ENCODE measurements at places on chromosomes 1 and 21. TPM values are rescaled to one million over a fixed set of nuclear protein-coding genes. Genes with fewer than 3 reads are reported as not detected.

TNFSF18 gene
- not detected for total RNA-seq

GRCh38 chr1:17559615-17560419 is 20.3 kb downstream of the ARHGEF10L start:
- DNase-seq, result no peak
- peaks cover 3% of the 10 kb centered on the region for H3K27me3 ChIP-seq
- no peaks in the 10 kb centered on the region for H3K4me1 ChIP-seq
- no peak overlapping the region for H3K27ac ChIP-seq
- H3K4me3 ChIP-seq, result no peak overlapping the region
- H3K36me3 ChIP-seq, result no peaks in the 10 kb centered on the region

GRCh38 chr1:5953386-5953785 is 38.8 kb downstream of the NPHP4 start:
- H3K4me1 ChIP-seq, result peaks cover 20% of the 10 kb centered on the region
- peaks cover 23% of the 10 kb centered on the region for H3K36me3 ChIP-seq
- no peaks in the 10 kb centered on the region for H3K27me3 ChIP-seq
- H3K4me3 ChIP-seq, result no peak overlapping the region
- no peak overlapping the region for H3K27ac ChIP-seq
- no peak for DNase-seq

DNA sequence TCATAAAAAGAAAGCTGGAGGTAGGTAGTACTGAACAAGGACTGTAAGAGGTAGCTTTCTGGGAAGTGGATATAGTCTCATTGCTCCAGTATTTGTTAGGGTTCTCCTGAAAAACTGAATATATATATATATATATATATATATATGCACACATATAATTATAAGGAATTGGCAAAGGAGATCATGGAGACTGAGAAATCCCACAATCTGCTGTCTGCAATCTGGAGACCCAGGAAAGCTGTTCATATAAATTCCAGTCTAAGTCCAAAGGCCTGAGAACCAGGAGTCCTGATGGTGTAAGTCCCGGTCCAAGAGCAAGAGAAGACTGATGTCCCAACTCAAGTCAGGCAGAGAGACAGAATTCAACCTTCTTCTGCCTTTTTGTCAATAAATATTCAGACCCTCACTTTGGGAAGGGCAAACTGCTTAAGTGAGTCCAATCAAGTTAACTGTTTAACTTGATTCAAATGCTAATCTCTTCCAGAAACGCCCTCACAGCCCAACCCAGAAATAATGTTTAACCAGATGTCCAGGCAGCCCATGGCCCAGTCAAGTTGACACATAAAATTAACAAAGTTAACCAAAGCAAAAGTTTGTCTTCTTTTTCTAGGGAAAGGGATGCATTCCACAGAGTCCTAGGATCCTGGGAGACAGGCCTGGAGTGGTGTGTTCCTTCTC is 225.3 kb upstream of the KAZN start:
- no peak overlapping the region for H3K4me3 ChIP-seq
- DNase-seq, result no peak
- no peaks in the 10 kb centered on the region for H3K36me3 ChIP-seq
- no peaks in the 10 kb centered on the region for H3K4me1 ChIP-seq
- H3K27ac ChIP-seq, result no peak overlapping the region
- no peaks in the 10 kb centered on the region for H3K27me3 ChIP-seq

DNA sequence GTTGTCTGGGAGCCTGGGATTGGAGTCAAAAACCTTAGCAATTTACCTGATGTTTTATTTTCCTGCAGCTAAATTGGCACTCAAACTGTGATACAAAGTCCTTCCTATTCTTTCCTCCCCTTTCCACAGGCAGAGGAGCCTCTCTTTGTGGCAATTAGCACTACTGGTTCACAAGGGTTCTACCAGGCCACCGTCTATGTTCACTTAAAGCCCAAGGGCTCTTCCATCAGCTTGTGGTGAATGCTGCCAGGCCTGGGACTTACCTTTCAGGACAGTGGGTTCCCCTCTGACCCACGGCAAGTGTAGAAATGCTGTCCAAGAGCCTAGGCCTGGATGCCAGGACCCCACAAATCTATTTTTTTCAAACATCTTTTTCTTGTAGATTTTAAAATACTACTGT is 251.9 kb upstream of the B3GALT2 start:
- no peak for DNase-seq
- H3K4me3 ChIP-seq, result no peak overlapping the region
- peak overlapping the region; percentile 69 for H3K27ac ChIP-seq
- peaks cover 21% of the 10 kb centered on the region for H3K4me1 ChIP-seq

Data from activated naive CD8-positive, alpha-beta T cell treated with anti-CD3 and anti-CD28 coated beads, Interleukin-2, amount 10 ng/mL, durations not matched to agents 7 days and 5 days (primary cell).